ENCODE measurements at places on chromosomes 1 and 21.

DNA sequence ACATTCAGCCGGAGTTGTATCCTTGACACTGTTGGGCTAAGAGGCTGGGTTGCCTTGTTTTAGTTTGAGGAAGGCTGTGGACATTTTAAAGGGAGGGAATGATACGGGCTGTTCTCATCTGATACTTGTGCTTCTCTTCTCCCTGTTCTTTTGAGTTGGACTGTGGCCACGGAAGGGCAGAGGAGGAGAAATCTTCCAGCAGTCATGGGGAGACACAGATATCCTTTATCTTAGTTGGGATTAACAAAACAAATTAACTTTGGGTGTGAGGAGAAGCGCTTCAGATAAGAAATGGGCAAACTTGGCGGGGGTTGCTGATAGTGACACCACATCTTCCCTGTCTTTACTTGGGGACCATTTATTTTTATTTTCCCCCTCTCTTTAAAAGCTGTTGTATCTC lies 138.8 kb downstream of the ROR1 start:
- DNase-seq, result no peak

DNA sequence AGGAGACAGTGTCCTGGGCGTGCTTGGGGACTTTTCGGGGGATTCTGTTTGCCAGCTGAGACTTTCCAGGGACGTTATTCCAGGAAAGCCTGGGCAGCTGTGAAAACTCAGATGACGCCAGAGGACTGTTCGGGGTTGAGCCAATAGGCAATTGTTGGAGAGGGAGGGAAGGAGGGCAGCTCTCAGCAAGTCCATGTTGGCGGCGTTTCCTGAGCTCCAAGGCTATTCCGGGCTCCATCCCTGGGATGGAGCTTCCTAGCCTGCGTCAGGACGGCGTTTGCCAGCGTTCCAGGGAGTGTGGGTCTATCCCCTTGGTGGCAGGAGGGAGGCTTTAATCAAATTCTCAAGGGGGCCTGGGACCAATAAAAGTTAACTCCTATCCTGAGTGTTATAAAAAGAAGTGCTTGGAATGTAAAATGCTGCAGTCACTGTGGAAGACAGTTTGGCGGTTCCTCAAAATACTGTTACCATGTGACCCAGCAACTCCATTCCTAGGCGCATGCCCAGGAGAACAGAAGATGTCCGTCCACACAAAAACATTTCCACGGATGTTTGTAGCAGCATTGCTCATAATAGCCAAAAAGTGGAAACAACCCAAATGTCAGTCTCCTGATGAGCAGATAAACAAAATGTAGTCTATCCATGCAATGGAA lies 15.2 kb downstream of the SLC27A3 start:
- DNase-seq, result no peak

DNA sequence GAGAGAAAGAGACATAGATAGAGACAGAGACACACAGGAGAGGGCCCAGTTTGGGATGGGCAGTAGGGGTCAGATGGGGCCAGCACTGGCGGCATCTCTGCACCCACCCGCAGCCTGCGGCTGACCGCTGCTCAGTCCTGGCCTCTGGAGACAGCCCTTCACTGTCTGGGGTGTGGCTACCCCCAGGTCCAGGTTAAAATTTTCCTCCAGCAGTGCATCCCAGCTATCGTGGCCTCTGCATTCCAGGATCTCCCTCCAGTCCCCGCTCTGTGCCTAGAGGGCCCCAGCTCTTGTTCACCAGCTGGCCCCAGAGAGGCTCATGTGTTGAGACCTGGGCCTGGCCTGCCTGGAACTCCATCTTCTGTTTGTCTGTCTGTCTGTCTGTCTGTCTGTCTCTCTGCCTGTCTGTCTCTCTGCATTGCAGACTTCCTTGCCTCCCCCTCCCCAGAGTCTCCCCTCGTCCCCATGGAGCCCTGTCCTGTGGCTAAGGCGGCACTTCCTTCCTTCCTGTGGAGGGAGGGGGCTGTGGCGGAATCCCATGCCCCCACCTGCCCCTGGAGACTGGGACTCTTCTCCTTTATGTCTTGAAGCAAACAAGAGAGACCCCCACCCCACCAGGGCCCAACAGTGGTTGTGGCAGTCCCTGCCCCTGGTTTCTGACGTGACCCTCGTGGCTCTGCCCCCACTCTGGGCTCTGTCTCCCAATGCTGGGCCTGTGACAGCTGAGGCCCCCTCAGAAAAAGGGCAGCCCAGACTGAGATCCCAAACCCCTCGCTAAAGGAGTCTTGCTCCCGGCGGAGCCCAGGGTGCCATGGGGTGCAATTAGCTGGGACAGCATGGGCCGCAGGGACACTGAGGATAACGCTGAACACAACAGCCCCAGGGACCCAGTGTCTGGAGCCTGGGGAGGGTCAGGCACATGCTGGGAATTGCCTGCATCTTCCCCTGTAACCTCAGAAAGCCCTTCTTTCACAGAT lies 241.8 kb downstream of the NPHP4 start:
- DNase-seq, result no peak

DNA sequence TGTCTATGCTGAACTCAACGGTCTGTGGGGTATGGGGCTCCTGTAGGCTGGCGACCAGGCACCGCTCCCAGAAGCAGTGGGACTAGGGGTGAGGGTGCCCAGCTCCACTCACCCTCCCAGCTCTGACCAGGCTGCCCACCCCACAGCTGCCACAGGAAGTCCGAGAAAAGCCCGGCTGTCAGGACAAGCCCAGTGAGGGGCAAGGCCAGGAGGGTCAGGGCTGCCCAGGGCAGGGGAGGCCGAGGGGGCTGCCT lies 3.5 kb upstream of the TMEM52 start:
- DNase-seq, result no peak

- no peak for DNase-seq
Observed at GRCh38 chr1:17091252-17091651, 28.0 kb downstream of the PADI2 start.

DNA sequence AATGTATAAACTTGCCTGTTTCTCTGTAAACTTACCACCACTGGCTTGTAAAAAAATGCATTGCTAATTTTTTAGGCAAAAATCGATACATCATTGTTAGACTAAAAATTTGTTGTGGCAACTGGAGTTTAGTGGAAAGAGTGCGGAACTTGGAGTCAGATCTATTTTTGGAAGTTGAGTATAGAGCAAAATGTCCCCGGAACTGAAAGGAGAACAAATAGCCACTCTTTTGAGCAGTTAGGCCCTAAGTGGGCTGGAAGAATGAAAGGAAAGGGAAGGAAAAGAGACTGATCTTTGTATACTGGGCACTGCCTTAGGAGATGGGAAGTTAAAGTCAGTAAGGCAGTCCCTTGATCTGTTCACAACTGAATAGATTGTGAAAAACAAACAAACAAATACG lies 30.2 kb downstream of the OPTC start:
- no peak for DNase-seq

DNA sequence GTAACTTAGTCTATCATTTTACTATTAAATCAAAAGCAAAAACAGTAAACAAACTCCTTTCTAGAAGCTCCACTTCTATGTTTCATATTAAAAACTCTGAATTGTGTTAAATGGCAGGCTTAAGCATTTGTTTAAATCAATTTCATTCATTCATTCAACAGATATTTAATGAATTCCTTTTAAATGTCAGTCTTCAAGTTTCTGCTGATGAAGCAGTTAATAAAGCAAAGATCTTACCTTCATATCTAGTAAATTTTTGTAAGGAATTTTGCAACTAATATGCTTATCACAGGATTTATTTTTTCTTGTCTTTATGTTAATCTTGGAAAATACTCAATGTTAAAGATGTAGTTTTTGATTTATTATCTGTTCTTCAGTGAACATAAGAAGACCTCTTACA lies 54.1 kb upstream of the RGS18 start:
- DNase-seq, result no peak

GRCh38 chr21:42350927-42351426 lies at the start of gene TFF2:
Gene TFF2 (minus strand): TSS chr21:42350994. CDS start chr21:42350957, 37 bp downstream.
- DNase-seq, result no peak

DNA sequence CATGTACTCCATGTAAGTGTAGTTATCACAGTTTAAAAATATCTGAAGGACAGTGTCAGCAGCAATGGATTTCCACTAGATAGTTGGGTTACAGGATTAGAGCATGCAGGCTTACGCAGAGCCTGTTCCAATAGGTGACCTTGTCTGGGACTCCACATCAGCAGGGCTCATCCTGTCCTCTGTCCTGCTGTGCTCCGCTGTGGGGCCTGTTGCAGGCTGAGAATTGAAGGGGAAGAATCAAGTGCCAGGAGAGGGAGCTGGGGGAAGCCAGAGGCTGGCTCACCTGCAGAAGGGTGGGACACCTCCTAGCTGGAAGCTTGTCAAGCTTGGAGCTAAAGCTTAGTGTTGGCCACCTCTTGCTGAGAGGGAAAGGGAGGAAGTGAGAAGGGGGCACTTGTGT lies 62.8 kb downstream of the XCL2 start:
- DNase-seq, result no peak

DNA sequence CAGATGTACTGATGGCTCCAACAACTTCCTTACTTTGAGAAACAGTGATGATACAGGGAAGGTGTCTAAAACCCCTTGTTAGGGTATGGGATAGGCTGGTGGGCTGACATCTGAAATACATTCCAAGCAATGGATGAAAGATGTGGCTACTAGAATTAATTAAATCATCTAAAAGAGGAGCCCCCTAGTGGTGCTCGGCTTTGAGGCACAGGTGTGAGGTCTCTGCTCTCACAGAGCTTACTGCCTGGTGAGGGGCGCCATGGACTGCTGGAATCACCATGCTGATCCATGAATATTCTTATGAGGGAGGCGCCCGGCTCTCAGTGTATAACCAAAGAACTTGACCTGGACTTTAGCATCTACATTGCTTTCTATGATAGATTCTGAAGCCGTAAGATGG lies 48.5 kb downstream of the GNG4 start:
- DNase-seq, result no peak

- DNase-seq, result no peak
Observed at GRCh38 chr1:184223216-184223615, 163.6 kb upstream of the C1orf21 start.

DNA sequence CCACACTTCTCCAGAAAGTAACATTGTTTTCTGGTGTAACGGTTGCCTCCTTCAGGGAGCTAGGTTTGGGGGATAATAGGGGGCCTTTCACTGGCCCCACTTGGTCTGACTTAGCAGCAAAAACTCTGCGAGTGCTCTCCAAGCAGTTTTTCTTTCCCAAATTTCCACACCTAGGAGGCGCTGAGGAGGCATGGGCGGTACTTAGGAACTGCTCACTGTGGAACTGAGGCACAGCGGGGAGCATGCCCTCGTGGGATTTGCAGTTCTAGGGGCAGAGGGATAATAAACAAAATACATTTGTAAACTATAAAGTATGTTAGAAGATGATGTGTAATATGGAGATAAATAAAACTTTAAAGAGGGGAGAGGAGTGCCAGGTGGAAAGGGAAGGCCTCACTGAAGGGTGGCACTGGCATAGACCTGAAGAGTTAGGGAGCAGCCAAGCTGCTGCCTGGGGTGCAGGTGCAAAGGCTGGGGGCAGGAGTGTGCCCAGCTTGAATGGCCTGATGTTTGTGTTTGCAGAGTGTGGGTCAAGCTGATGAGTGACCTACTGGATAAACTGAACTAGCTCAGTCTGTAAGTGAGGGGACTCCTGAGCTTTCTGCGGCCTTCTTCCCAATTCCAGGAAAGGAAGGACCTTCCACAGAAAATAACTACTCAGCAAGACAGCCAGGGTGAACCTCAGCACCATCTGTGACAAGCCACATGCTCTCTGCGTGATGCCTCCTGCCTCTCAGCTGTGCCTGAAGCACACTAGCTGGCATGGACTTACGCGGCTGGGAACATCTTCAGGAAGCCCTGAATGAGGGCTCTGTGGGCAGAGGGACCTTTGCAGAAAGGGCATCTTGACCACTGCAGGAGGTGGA lies 1.9 kb downstream of the EPHX1 start:
- DNase-seq, result no peak

- DNase-seq, result no peak
Observed at GRCh38 chr1:56872597-56872996, 18.0 kb downstream of the C8A start.

DNA sequence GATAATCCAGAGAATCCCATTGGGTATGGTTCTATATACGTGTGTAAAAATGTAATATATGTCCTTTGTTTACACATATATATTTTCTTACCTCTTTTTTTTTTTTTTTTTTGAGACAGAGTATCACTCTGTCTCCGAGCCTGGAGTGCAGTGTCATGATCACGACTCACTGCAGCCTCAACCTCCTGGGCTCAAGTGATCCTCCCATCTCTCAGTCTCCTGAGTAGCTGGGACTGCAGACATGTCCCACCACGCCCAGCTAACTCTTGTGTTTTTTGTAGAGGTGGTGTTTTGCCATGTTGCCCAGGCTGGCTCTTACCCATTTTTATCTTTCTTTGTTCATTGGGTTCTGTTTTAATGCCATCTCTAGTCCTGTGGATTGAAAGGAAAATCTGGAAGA lies 59.5 kb downstream of the ZBTB17 start:
- no peak for DNase-seq

DNA sequence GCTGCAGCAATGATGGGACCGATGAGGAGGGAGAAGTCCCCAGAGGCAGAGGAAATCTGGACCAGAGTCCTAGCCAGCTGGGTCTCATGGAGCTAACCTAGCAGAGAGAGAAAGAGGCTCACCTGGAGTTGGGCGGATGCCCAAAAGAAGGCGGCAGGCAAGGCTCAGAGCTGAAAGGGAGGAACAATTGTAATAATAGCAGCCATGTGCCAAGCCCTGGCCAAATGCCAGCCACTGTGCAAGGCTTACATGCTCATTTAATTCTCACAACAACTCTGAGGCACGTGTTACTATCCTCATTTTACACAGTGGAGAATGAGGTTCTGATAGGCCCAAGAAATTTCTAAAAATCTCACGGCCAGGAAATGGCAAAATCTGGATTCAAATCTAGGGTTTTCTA lies 50.0 kb upstream of the ZNF648 start:
- DNase-seq, result no peak

- no peak for DNase-seq
Observed at GRCh38 chr1:19662313-19662712, 2.4 kb upstream of the HTR6 start.

DNA sequence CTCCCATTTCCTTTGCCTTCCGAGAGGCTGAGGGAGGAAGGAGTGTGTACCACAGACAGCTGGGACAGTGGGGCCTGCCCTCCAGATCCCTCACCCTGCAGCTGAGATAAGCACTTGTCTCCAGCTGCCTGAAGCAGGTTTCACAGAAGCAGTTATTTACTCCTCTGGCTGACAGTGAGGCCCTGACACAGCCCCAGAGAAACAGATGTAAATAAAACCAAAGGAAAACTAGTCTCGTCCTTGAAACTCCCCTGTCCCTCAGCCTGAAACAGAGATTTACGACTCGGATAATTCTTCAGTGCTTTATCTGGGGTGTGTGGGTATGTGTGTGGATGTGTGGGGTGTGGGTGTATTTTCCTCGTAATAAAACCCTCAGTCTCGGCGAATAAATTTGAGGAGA lies 181.1 kb downstream of the IGSF21 start:
- no peak for DNase-seq

- no peak for DNase-seq
Observed at GRCh38 chr1:110538075-110538474, 19.1 kb upstream of the KCNA10 start.

DNA sequence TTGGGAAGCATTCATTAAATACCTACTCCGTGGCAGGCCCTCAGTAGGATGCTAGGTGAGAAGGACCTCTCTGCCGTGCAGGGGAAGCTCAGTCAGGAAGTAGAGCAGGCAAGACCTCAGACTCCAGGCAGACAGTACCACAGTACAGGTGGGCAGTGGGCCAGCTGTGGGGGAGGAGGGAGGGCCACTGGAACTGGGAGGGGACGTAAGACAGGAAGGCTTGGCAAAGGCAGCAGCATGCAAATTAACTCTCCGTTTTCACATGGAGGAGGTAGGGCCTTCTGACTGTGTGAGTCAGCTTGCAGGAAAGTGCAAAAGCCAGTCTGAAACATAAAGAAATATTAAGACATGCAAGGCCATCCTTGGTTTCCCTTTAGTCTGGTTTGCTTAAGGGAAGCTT lies 157.7 kb downstream of the TRIM33 start:
- no peak for DNase-seq

- no peak for DNase-seq
Observed at GRCh38 chr21:39710866-39711265, 34.1 kb upstream of the IGSF5 start.

Measured in stimulated activated CD8-positive, alpha-beta memory T cell treated with anti-CD3 and anti-CD28 coated beads, Interleukin-4, amount 100 ng/mL, for 4 hours (primary cell).